ENCODE measurements at places on chromosomes 6 and 20.

GRCh38 chr20:53582574-53583351 lies 10.9 kb downstream of the ZNF217 start:
- DNase-seq = no peak

DNA sequence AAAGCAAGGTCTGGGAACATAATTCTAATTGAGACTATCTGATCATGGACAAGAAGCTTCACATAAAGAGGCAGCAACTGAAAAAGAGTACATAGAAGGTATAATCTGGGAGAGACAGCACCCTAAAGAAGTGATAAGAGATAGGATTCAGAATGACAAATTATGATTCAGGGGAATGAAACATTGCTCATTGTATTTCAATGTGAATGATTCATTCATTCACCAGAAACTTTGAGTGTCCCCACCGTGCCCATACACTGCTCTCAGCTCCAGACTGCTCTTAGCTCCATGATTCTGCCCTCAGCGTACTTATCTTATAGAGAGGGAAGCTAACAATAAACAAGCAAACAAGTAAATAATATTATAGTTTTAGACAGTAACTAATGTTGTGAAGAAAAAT lies 329.3 kb upstream of the IRAK1BP1 start:
- DNase-seq = no peak

DNA sequence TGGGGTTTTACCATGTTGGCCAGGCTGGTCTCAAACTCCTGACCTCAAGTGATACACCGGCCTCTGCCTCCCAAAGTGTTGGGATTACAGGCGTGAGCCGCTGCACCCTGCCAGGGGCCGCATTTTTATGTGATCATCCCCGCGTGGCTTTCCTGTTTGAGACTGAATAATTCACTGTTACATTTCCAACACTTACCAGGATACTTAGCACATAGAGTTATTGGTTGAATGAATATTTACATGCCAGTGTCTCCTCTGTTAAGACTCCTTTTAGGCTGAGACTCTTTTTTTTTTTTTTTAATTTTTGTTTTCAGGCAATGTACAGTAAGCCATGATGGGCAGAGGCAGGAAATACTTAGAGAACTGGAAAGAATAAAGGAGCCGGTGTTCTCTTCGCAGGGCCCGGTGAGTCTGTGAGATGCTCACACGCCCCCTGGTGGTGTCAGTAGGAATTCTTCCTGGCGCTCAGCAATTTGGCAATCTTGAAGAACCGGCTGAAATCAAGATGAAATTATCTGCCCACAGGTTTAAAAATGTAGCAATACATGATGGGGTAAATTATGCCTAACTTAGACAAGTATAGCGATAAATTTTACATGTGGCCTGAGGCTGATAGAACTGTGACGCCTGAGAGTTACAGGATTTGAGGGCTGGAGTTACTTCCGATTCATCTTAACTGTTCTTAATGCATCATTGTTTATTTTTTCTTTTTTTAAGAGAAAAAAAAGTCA lies 7.6 kb upstream of the RNF114 start:
- DNase-seq = peak; percentile 68

- DNase-seq = no peak
Measured at GRCh38 chr6:56962441-56962840, 7.5 kb downstream of the BEND6 start.

- no peak for DNase-seq
Measured at GRCh38 chr20:32386091-32386490, 28.0 kb downstream of the ASXL1 start.

Measured in stimulated activated CD8-positive, alpha-beta memory T cell treated with anti-CD3 and anti-CD28 coated beads, Interleukin-7, amount 100 ng/mL, for 24 hours (primary cell).